ENCODE measurements at places on chromosomes 5 and 9. TPM values are rescaled to one million over a fixed set of nuclear protein-coding genes. Genes with fewer than 3 reads are reported as not detected.

Gene MPDZ
- 84.2 TPM for total RNA-seq

Gene FUT7
- total RNA-seq = not detected

Gene STARD4
- total RNA-seq = 113 TPM

Gene SLC45A2
- 0.13 TPM for total RNA-seq

Gene CYSRT1
- total RNA-seq = 0.11 TPM

Gene LCN15
- not detected for total RNA-seq

Gene SYK
- total RNA-seq = 0.07 TPM

Gene NRARP
- total RNA-seq = 14.0 TPM

Gene CDC20B
- total RNA-seq = 0.07 TPM

Gene TPD52L3
- total RNA-seq = not detected

Gene FOXD4
- total RNA-seq = 0.13 TPM

Gene SLC6A18
- total RNA-seq = not detected

Gene SLC25A46
- 76.7 TPM for total RNA-seq

Gene ANXA2R
- total RNA-seq = 1.4 TPM

Gene STPG3
- not detected for total RNA-seq

Gene FOXI1
- total RNA-seq = not detected

Gene SLC6A7
- not detected for total RNA-seq

Gene LHX2
- total RNA-seq = not detected

Gene CMYA5
- total RNA-seq = under 0.01 TPM

Gene ADCY2
- total RNA-seq = not detected

Gene PCDHB7
- 0.40 TPM for total RNA-seq

Gene DMRT3
- not detected for total RNA-seq

Gene SHISAL2B
- not detected for total RNA-seq

Gene HAPLN1
- total RNA-seq = not detected

Gene TSLP
- total RNA-seq = not detected

Gene TMEM215
- 0.18 TPM for total RNA-seq

Gene SLC6A3
- total RNA-seq = not detected

Gene SERF1B
- 41.0 TPM for total RNA-seq

Gene GFM2
- 55.2 TPM for total RNA-seq

Gene SLC46A2
- not detected for total RNA-seq

Gene FBXW2
- total RNA-seq = 39.1 TPM

Gene FOXD4L4
- 0.25 TPM for total RNA-seq

Gene BNC2
- 16.8 TPM for total RNA-seq

Gene NUTM2G
- not detected for total RNA-seq

Gene C9orf50
- not detected for total RNA-seq

Gene IFNA13
- not detected for total RNA-seq

Gene ZNF189
- 19.2 TPM for total RNA-seq

Gene GABRB2
- not detected for total RNA-seq

Gene CER1
- total RNA-seq = not detected

Gene SGCD
- not detected for total RNA-seq

Gene SEPTIN8
- total RNA-seq = 88.8 TPM

Gene EPB41L4A
- total RNA-seq = 18.3 TPM

Gene SPDL1
- total RNA-seq = 34.1 TPM

Gene LPAR1
- total RNA-seq = 0.07 TPM

Gene SPATA31E1
- not detected for total RNA-seq

Gene TAF11L5
- total RNA-seq = not detected

Gene MUSK
- total RNA-seq = not detected

Gene PLAC8L1
- total RNA-seq = not detected

Gene TTC16
- total RNA-seq = not detected

Gene SOHLH1
- not detected for total RNA-seq

Gene SPINK7
- not detected for total RNA-seq

All from pulmonary artery endothelial cell (primary cell).